ENCODE measurements at places on chromosomes 1 and 21.

DNA sequence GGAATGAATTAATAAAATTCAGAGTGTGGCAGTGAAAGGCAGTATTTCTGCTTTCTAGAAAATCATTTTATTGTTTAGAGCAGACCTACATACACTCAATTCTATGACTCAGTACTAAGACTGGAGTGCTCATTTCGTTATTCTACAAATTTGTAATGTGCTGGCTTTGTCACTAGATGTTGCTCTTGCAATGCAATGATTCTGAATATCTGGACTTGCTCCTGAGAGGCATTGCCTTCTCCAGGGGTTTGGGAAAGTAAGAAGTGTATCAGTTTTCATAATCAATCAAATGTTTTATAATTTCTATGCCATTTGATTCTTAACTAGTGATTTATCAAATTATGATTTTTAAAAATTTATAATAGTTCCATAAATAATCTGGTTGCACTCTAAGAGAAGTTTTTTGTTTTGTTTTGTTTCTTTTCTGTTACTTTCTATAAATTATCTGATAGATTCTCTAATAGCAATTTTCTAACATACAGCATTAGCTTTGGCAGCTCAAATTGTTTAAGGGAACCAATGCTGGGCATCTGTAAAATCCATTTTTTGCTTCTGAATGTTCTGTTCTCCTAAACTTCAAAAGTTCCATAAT lies 280.5 kb upstream of the SGIP1 start:
- DNase-seq: no peak

DNA sequence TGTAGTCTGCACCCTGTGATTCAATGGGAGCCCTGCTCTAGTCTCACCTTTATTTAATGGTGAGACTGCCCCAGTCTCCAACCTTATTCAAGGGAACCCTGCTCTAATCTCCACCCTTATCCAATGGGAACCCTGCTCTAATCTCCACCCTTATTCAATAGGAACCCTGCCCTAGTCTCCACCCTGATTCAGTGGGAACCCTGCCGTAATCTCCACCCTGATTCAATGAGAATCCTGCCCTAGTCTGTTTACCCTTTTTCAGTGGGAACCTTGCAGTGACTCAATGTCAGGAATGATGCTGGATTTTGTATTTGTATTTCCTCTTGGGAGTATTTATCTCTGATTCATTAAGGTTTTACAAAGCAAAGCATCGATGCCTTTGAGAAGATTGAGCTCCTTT lies 39.5 kb downstream of the TRPM2 start:
- DNase-seq: no peak

- no peak for DNase-seq
These were observed 200.6 kb upstream of the CACYBP start for GRCh38 chr1:174799136-174799479.

GRCh38 chr1:245469734-245470133 lies 314.9 kb downstream of the KIF26B start:
- DNase-seq: no peak

GRCh38 chr1:55302972-55303371 lies 87.8 kb upstream of the USP24 start:
- DNase-seq: no peak

All from activated effector memory CD4-positive, alpha-beta T cell treated with anti-CD3 and anti-CD28 coated beads, Interleukin-2, amount 50 U/mL, for 16 hours (primary cell).